Activated B cell treated with CpG ODN at 0.5 μM for 24 hours (primary cell): ENCODE measurements at places on chromosomes 5 and 9. TPM values are rescaled to one million over a fixed set of nuclear protein-coding genes. Genes with fewer than 3 reads are reported as not detected.
A peak's percentile ranks its signal among the peaks of the same experiment; 100 is the strongest.

DNA sequence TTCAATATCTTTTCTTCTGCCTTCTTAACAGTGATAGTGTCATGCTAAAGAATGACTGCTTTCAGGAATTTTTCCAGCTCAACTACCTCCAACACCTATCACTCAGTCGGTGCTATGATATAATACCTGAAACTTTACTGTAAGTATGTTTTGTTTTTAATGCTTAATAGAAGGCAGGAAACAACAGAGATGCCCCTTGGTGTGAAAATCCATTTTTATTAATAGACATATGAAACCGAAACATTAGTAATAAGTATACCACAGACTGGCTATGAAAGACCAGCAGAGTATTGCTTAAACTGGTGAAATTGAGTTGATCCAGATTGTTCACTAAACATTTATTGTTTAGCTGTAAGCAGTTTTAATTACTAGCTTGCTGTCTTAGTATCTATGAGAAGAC is 25.2 kb downstream of the SKP2 start:
- no peak for DNase-seq

TICAM2 gene
- 12.4 and 13.3 TPM in 2 replicates for total RNA-seq

DNA sequence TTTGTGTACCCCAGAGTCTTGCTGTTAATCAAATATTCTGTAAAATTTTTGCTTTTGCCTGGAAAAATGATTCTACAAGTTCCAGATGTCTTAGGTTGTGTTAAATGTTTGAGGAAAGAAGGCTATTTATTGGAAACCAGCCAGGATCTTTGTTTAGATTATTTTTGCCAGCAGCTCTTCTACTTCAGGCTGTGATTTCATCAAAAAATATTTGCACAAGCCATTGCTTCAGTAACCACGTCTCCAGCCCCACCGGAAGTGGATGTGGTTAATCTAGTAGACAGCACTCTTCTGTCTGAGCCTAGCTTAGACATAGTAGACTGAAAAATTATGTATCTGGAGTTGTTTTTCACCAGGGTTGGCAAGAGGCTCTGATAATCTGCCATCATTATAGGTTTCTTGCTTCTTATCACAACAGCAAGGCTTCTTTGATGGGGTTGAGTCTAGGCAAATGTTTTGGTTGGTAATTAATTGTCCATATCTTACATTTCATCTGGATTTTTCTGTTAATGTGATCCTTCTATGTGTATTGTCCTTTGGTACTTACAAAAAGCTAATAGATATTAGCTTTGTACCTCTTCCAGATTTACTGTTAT is 17.1 kb downstream of the KCTD16 start:
- DNase-seq: peak; percentile 24

GRCh38 chr9:91100878-91101450 is 260.8 kb downstream of the AUH start:
- no peak for DNase-seq

GRCh38 chr5:161095953-161096352 is 243.9 kb upstream of the ATP10B start:
- no peak for DNase-seq

SHROOM1 gene
- total RNA-seq: 1.5 and 2.4 TPM in 2 replicates
